ENCODE measurements at places on chromosomes 2 and 18. TPM values are rescaled to one million over a fixed set of nuclear protein-coding genes. Genes with fewer than 3 reads are reported as not detected.

- H3K4me3 ChIP-seq: no peak overlapping the region
- H3K27ac ChIP-seq: no peak overlapping the region
- H3K27me3 ChIP-seq: no peaks in the 10 kb centered on the region
- H3K4me1 ChIP-seq: no peaks in the 10 kb centered on the region
- DNase-seq: no peak
- H3K36me3 ChIP-seq: no peaks in the 10 kb centered on the region
These were observed 195.7 kb upstream of the GALNT5 start for GRCh38 chr2:157061799-157062198.

DNA sequence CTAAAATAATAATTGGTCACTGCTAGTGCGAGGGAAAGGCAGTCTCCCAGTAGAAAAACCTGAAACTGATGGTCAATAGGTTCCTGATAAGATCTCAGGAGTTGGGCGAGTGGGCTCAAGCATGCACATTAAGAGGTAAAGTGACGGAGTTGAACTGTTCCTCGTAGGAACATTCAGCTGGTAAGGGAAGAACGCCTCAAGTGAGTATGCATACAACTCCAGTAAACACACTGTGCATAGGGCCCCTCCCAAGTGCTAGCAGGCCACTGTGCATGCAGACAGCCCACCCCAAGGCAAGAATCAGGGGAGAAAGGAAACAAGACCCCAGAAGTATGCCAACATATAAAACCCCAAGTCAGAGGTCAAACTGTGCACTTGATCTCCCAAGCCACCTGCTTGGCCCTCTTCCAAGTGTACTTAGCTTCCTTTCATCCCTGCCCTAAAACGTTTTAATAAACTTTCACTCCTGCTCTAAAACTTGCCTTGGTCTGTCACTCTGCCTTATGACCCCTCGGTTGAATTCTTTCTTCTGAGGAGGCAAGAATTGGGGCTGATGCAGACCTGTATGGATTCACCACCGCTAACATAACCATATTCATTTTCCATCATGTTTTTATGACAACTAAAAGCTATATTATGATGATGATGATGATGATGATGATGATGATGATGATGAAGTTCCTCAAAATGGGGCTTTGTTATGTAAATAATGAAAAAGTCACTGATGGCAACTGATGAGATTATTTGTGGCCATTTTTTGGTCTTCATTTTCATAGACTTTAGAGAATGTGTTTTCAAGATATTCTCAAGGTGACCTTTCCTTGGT is 118.0 kb upstream of the RAB27B start:
- H3K4me1 ChIP-seq: no peaks in the 10 kb centered on the region
- H3K36me3 ChIP-seq: no peaks in the 10 kb centered on the region
- no peak overlapping the region for H3K27ac ChIP-seq

DNA sequence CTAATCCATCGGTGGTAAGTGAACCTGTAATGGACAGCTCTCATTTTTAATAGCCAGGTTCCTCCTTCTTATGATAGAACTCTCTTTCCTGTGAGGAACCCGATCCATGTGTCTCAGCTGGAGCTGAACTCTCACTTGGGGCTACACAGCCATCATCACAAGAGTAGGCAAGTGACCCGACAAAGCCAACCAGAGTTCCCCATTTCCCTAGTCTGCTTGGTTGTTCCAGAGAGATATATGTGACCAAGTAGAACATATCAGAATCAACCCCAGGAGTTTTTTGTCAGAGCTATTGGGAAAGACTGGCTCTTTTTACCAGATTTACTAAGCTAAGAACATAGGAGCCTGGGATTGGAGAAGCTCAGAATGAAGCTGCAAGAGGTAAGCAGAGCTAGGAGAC is 14.6 kb upstream of the HNRNPLL start:
- H3K4me1 ChIP-seq: no peaks in the 10 kb centered on the region
- no peak overlapping the region for H3K27ac ChIP-seq
- no peak for DNase-seq
- H3K36me3 ChIP-seq: no peaks in the 10 kb centered on the region
- no peaks in the 10 kb centered on the region for H3K27me3 ChIP-seq
- H3K4me3 ChIP-seq: no peak overlapping the region

DNA sequence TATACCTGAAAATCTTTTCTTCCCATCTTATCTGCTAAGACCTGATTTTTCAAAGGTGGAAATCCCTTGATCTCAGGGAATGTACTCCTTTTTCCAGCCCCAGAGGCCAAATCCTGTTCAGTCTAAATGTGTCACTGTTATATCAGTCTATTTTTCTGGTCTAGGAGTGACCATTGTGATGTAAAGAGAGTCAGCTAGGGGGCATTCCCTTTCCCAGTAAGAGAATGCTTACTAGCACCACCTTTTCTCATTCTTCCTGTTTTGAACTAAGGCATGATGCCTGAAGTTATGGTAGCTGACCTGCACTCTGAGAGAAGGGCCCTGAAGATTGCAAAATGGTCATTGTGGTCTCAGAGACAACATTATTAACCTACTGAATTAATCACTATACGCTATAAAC is 124.1 kb upstream of the XIRP2 start:
- no peak for DNase-seq
- H3K4me3 ChIP-seq: no peak overlapping the region
- H3K27ac ChIP-seq: no peak overlapping the region

DNA sequence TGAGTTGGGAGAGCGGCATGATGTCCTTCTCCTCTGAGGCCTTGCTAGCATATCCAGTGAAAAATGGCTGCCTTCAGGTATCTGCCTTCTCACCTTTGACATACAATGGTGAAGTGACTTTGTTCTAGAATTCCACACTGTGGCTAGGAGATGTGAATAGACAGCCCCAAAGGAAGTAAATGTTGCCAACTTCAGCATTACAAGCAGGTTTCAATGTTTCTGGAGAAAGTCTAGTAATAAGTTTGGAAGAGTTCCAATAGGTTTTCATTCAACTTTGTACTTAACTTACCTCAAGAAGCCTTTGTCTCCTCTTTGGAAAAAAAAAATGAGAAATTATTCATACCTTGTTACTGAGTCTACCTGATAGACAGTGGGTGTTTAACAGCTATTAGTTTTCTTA is 421.3 kb upstream of the MMADHC start:
- H3K36me3 ChIP-seq: no peaks in the 10 kb centered on the region
- no peaks in the 10 kb centered on the region for H3K27me3 ChIP-seq
- no peaks in the 10 kb centered on the region for H3K4me1 ChIP-seq
- DNase-seq: no peak
- H3K4me3 ChIP-seq: no peak overlapping the region
- H3K27ac ChIP-seq: no peak overlapping the region

DNA sequence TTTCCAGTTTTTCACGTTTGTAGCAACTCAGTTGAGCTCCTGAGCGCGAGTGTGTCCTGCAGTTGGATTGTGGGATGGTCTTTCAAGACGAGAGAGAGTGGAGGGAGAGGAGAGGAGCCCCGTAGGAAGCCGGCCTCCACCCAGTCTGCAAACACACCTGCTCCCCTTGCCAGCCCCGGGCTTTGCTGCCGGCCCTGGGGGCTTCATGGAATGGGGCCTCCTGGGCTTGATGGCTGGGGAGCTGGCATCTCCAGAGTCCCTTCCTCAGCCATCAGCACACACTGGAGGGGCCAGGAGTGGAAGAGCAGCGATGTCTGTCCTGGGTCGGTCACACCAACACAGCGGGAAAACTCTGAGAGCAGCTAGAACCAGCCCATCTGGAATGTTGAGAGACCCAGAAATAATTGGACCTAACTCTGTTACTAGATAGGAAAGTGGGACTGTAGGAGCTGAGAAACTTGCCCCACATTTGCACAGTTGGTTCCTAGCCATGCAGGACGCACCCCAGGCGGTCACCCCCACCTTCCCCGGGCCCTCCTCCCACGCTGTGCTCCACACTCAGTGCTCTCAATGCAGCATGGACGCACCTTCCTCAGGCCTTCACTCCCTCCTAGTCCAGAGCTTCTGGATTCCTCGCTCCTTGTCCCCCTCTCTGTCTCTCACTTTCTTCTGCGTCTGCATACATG is 69.6 kb downstream of the PTGR3 start:
- peak; percentile 34 for DNase-seq
- no peak overlapping the region for H3K4me3 ChIP-seq
- no peaks in the 10 kb centered on the region for H3K36me3 ChIP-seq
- no peaks in the 10 kb centered on the region for H3K27me3 ChIP-seq

DNA sequence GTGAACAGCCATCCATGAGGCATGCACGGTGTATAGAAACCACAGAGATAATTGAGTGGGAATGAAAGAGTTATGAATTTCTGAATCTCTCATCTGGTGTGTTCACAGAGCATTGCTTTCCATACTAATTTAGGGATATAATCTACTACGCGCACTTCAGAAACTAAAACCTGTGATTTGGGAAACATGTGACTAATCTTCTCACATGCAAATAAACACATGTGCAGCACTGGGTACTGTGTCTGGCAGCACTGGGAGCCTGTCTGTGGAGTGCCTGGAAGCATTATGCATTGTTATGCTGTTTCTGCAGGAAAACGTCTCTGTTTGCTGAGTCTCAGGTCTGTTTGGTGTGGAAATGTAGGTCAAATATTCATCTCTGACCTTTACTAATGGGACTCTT is 287.3 kb downstream of the CMPK2 start:
- H3K4me1 ChIP-seq: no peaks in the 10 kb centered on the region
- no peak for DNase-seq
- H3K27me3 ChIP-seq: no peaks in the 10 kb centered on the region

- peak overlapping the region; percentile 38 for H3K27ac ChIP-seq
- H3K4me1 ChIP-seq: no peaks in the 10 kb centered on the region
- no peaks in the 10 kb centered on the region for H3K36me3 ChIP-seq
- H3K4me3 ChIP-seq: peak overlapping the region; percentile 28
- no peak for DNase-seq
- no peaks in the 10 kb centered on the region for H3K27me3 ChIP-seq
These were observed 246.9 kb downstream of the LDLRAD4 start for GRCh38 chr18:13465476-13465875.

DNA sequence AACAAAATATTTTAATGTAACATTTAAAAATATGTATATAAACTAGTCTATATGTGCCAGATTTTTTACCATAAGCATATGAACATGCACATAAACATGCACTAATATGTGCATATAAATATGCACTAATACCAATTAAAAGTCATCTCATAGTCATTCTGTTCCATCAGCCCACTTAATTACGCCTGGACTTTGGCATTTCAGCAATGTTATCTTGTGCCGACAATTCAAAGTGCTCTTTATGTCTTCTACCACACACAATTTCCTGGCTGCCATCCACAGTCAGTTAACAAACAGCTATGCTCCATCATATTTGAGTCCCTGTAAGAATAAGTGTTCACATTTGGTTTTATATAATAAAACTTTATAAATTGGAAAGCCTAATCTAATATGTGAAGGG is 92.6 kb upstream of the TSPYL6 start:
- H3K4me3 ChIP-seq: no peak overlapping the region
- no peaks in the 10 kb centered on the region for H3K4me1 ChIP-seq
- no peaks in the 10 kb centered on the region for H3K36me3 ChIP-seq

GRCh38 chr2:112187805-112188596 is 49.8 kb downstream of the FBLN7 start:
- H3K4me1 ChIP-seq: no peaks in the 10 kb centered on the region
- no peaks in the 10 kb centered on the region for H3K36me3 ChIP-seq
- H3K27ac ChIP-seq: peak overlapping the region; percentile 59
- no peaks in the 10 kb centered on the region for H3K27me3 ChIP-seq

DNA sequence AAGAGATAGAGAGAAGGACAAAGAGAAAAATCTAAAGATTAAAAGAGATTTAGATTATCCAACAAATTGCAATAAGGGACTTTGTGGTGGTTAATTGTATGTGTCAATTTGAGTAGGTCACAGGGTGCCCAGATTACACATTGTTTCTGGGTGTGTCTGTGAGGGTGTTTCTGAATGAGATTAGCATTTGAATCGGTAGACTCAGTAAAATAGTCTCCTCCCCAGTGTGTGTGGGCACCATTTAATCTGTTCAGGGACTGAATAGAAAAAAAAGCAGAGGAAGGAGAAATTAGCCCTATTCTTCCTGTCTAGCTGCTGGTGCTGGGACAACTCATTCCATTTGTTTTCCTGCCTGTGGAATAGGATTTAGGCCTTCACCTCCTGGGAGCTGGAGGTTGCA is 339.8 kb upstream of the EPHA4 start:
- DNase-seq: no peak
- no peaks in the 10 kb centered on the region for H3K4me1 ChIP-seq
- no peak overlapping the region for H3K27ac ChIP-seq

GRCh38 chr2:112811841-112812306 is 24.7 kb downstream of the IL1B start:
- H3K4me1 ChIP-seq: no peaks in the 10 kb centered on the region
- H3K4me3 ChIP-seq: no peak overlapping the region
- no peaks in the 10 kb centered on the region for H3K36me3 ChIP-seq
- H3K27ac ChIP-seq: no peak overlapping the region

DNA sequence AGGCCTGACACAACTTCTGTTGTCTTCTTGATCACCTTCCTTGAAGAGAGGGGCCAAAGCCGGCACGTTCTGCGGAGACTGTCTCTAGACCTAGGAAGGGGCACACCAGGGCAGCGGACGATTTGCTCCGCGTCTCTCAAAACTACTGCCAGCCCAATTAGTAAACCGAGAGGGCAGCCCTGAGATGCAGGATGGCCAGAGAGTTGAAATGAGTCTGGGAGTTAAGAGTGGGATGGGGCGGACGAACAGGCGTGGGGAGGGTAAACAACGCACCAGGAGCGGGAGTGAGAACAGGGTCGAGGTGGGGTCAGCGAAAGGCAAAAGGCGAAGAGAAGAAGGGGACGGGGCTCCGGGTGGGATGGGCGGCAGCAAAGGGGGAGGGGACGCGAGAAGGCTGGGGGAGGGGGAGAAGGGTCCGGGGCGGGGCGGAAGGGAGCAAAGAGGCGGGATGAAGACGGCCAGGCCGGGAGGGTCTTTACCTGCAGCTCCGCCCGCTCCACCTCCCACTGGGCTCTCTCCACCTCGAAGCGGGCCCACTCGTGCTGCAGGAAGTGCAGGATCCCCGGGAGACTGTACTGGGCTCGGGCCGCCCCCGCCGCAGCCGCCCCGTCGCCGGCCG is 476 bp downstream of the STRN start:
- H3K36me3 ChIP-seq: no peaks in the 10 kb centered on the region
- no peaks in the 10 kb centered on the region for H3K27me3 ChIP-seq
- H3K27ac ChIP-seq: peak overlapping the region; percentile 95
- H3K4me3 ChIP-seq: peak overlapping the region; percentile 85
- H3K4me1 ChIP-seq: no peaks in the 10 kb centered on the region

GRCh38 chr18:32093523-32093922 is 1.8 kb downstream of the RNF138 start:
- no peaks in the 10 kb centered on the region for H3K36me3 ChIP-seq
- H3K27ac ChIP-seq: peak overlapping the region; percentile 95
- H3K27me3 ChIP-seq: no peaks in the 10 kb centered on the region
- H3K4me1 ChIP-seq: no peaks in the 10 kb centered on the region

- no peaks in the 10 kb centered on the region for H3K36me3 ChIP-seq
- no peak overlapping the region for H3K4me3 ChIP-seq
- DNase-seq: no peak
- H3K4me1 ChIP-seq: no peaks in the 10 kb centered on the region
- no peaks in the 10 kb centered on the region for H3K27me3 ChIP-seq
- H3K27ac ChIP-seq: no peak overlapping the region
These were observed 231.2 kb upstream of the CYP26B1 start for GRCh38 chr2:72378753-72379348.

GRCh38 chr2:203070701-203071100 is 56.0 kb downstream of the NBEAL1 start:
- no peaks in the 10 kb centered on the region for H3K4me1 ChIP-seq
- peaks cover 22% of the 10 kb centered on the region for H3K36me3 ChIP-seq
- DNase-seq: no peak
- peak overlapping the region; percentile 15 for H3K27ac ChIP-seq

CRYBA2 gene
- 2.4 TPM for total RNA-seq

CMPK2 gene
- 13.2 TPM for total RNA-seq

KCNIP3 gene
- total RNA-seq: 11.4 TPM

DSC2 gene
- 68.8 TPM for total RNA-seq

LRRTM4 gene
- total RNA-seq: not detected

CCDC121 gene
- total RNA-seq: 2.1 TPM

GNLY gene
- 10.5 TPM for total RNA-seq
